ENCODE measurements at places on chromosomes 12 and 14. TPM values are rescaled to one million over a fixed set of nuclear protein-coding genes. Genes with fewer than 3 reads are reported as not detected.

DNA sequence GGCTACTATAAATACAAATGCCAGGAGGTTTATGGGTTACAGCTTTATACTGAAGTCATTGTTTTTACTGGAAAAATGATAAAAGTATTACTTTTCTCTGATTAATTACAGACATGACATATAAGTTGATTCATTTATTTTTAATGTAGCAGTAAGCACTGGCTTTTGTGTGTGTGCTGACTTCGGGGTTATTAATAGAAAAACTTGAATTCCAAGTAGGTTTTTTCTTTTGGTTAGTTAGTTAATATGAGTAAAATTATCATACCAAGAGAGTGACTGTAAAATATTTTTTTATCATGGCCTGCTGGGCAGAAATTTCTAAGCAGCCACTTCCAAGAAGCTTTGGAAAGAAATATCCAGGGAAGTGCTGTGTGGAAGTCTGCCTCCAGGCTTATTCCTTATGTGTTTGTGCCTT lies 56.4 kb downstream of the IFT81 start:
- H3K36me3 ChIP-seq: peaks cover 18% of the 10 kb centered on the region
- peak overlapping the region; percentile 82 for H3K27ac ChIP-seq
- peak overlapping the region; percentile 57 for H3K4me3 ChIP-seq
- no peaks in the 10 kb centered on the region for H3K27me3 ChIP-seq
- H3K4me1 ChIP-seq: peaks cover 33% of the 10 kb centered on the region

CFAP251 gene
- total RNA-seq: 3.5 TPM

GRCh38 chr14:24162093-24162492 lies 1.0 kb downstream of the IRF9 start:
- H3K27me3 ChIP-seq: peaks cover 3% of the 10 kb centered on the region
- peaks cover 18% of the 10 kb centered on the region for H3K36me3 ChIP-seq

GRCh38 chr12:115324949-115325593 lies 641.1 kb upstream of the TBX3 start:
- H3K36me3 ChIP-seq: peaks cover 17% of the 10 kb centered on the region
- peaks cover 61% of the 10 kb centered on the region for H3K4me1 ChIP-seq
- H3K27ac ChIP-seq: peak overlapping the region; percentile 3
- DNase-seq: no peak
- H3K27me3 ChIP-seq: no peaks in the 10 kb centered on the region

DNA sequence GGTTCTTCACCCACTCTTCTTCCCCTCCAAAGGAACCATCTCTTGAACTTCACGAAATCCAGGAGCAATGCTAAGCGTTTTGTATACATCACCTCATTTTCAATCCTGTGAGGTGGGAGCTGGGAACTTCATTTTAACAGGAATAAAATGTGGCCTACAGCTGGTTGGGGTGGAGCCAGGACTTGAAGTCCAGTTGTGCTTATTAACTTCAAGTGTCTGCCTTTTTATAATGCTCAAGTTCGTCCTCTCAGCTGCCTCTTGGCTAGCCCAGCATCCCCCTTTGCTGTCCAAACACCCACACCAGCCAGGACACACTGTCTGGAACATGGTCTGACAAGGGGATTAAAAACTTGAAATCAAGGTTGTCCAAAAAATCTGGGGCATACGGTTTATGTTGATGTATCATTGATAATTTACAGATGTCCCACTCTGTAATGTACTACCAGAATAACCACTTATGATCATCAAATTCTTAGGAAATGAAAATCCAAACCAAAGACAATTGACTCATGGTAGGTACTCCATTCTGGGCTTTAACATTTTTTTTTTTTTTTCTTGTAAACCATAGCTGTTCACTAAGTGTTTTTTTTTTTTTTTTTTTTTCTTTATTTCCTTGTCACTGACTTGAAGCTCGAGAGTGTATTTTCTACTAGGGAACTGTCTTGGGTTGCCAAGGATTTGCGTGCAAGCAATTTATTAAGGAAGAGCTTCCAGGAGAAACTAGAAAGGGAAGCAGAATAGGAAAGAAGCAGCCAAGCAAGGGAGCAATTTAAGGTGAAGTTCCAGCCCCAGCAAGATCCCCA lies 252.3 kb downstream of the EFCAB11 start:
- peaks cover 19% of the 10 kb centered on the region for H3K4me1 ChIP-seq
- H3K27me3 ChIP-seq: no peaks in the 10 kb centered on the region
- H3K4me3 ChIP-seq: peak overlapping the region; percentile 87
- peak overlapping the region; percentile 97 for H3K27ac ChIP-seq
- 0 out of 2 replicates have a peak, but pooled peaks cover 4% of the 10 kb centered on the region for H3K36me3 ChIP-seq
- peak; percentile 40 for DNase-seq

DNA sequence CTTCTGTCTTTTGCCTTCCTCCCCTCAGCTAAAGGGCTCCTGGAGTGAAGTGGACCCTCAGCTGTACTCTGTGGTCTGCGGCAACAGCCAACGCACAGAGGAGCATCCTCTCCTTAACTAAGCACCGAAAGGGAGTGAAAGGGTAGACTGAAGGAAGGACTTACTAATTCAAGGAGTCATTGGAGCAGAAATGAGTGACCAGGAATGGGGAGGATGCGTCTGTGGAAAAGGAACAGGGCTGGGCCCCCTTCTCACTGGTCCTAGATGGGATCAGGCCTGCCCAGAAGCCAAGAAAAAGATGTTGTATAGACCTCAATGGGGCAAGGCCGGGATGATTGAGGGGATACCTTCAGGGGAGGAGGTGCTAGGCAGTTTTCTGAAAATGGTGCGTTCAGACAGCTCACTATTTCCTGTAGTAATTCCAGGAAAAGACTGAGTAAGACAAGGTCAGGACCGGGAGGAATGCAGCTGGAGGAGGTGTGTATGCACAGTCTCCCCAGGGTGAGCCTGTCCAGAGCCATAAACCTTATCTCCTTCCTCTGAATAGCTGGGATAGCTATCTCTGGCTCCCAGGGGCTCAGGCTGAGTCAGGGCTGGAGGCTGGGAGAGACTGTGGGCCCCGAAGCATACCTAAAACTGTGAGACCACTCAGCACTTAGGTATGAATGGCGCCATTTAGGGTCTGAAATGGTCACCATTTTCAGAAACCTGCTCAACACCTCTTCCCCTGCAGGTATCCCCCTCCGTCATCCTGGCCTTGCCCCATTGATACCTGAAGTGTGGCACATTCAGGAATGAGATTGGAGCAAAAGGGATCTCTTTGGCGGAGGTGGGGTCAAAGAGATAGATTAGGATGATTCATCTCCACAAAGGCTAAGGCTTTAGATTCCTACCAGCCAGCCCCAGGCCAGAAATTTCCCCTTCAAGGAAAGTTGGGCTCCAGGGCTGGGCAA lies 20.2 kb upstream of the KRT8 start:
- peak overlapping the region; percentile 75 for H3K4me3 ChIP-seq
- H3K36me3 ChIP-seq: no peaks in the 10 kb centered on the region
- peak; percentile 90 for DNase-seq
- H3K4me1 ChIP-seq: peaks cover 67% of the 10 kb centered on the region

RERG gene
- total RNA-seq: not detected

POTEM gene
- total RNA-seq: not detected

DNA sequence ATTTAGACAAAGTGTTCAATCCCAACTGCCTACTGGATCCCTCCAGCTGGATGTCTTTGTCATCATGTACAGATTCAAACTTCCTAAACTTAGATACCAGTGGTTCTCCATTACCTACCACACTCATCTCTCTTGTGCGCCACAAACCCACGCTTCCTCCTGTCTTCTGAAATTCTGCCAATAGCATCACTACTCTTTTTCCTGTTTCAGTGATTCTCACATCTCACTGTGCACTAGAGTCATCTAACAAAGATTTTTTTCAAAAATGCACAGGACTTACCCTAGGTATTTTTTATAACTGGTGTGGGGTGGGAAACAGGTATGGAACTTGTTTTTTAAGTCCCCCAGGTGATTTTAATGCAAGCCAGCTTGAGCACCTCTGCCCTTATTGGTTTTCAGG lies 5.9 kb downstream of the PSMB5 start:
- peaks cover 43% of the 10 kb centered on the region for H3K4me1 ChIP-seq
- no peaks in the 10 kb centered on the region for H3K27me3 ChIP-seq
- H3K36me3 ChIP-seq: peaks cover 56% of the 10 kb centered on the region
- DNase-seq: no peak
- H3K27ac ChIP-seq: no peak overlapping the region
- H3K4me3 ChIP-seq: no peak overlapping the region

HOXC6 gene
- total RNA-seq: 0.19 TPM

DNA sequence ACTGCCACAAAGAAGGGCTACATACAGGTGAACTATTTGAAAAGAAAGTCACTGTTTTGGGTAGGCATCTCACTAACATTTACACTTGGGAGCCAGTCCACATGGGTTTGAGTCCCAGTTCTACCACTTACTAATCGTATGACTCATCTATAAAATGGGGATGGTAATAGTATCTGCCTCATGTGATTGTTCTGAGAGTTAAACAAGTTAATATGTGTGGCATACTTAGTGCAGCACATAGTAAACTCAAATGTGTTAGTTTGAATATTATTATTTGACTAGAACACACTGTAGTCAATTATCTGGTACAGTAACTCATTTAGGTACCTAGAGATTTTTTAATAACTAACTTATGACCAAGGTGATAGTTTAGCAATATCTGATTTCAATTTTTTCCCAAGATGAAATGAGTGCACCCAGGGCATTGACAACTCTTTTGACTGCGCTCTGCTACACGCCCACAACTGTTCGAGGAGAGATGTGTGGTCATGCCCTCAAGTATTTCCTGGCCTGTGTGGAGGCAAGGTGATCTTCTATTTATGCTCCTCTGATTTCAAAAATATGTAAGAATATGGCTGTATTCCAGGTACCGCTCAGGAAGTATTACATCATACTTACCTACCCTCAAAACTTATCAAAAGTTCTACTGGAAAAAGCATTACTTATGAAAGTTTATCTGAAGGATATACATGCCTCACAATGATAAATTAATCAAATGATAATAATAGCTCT lies 210.6 kb upstream of the EGLN3 start:
- no peaks in the 10 kb centered on the region for H3K36me3 ChIP-seq
- peaks cover 5% of the 10 kb centered on the region for H3K27me3 ChIP-seq
- no peak for DNase-seq
- no peak overlapping the region for H3K4me3 ChIP-seq
- no peaks in the 10 kb centered on the region for H3K4me1 ChIP-seq

DNA sequence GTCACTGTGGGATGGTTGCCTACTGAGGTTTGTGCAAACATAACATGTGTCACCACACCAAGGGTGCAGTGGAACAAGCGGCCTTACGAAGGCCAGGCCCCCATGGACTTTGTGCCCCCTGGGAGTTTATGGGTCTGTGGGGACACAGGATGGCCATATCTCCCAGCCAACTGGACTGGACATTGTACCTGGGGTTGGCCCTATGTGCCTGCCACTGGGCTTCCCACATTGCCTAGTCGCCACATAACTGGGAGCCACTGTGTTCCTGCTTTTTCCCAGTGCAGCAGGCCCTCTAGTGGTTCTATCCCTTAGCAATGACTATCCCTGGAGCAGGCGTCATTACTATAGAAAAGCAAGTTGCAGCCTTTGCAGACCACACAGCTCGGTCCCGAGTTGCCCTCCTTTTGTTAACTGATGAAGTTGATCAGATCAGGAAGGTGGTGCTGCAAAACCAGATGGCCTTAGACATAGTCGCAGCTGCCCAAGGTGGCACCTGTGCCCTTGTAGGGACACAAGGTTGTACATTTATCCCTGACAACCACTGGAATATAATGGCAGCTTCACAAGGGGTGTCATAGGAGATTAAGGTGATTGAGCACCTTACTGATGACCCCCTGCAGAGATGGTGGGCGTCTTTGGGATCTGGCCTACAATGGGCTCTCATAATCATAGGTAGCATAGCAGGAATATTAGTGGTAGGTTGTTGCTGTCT lies 15.2 kb upstream of the RNASE12 start:
- H3K27me3 ChIP-seq: no peaks in the 10 kb centered on the region
- no peak overlapping the region for H3K27ac ChIP-seq
- H3K4me1 ChIP-seq: 0 out of 2 replicates have a peak, but pooled peaks cover 4% of the 10 kb centered on the region
- H3K36me3 ChIP-seq: no peaks in the 10 kb centered on the region
- H3K4me3 ChIP-seq: no peak overlapping the region

NTN4 gene
- total RNA-seq: 106 TPM

DNA sequence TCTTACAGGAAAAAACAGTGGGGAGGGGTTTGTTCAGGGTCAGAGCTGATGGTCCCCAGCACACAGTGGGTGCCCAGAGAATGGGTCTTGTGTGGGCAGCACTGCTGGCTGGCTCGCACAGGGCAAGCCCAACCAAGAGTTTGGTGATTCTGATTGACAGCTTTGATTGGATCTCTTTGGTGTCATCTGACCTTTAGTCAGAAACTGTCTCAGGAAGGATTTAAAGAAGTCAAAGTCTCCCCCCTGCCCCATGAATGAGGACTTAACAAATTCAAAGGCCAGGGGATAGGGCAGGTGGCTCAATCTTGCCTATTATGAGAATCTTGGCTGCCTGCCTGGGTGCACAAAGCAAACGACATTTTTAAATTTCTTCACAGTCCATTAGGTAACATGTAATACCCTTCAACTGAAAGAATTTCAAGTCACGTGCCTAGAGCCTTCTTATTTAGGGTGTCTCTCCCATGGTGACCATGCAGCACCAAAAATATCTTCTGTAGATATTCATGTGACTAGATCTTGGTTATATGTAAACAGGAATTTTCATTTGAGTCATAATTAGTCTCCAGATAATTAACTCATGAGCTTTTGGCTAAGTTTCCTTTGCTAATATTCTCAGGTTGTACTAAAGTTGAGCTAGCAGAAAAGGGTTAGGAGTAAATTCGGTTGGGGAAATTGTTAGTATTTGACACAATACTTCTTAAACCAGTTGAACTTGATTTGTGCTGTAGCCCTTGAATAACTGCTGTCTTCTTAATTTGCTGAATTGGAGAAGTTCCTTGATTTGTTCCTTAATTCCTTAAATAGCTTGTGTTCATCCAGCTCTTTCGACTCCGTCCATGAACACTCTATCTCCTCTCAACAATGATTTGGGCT lies 54.5 kb upstream of the HECTD1 start:
- H3K27ac ChIP-seq: peak overlapping the region; percentile 85
- H3K4me1 ChIP-seq: peaks cover 60% of the 10 kb centered on the region
- peak; percentile 77 for DNase-seq
- H3K36me3 ChIP-seq: no peaks in the 10 kb centered on the region
- H3K4me3 ChIP-seq: peak overlapping the region; percentile 72

ACRBP gene
- total RNA-seq: not detected

DNA sequence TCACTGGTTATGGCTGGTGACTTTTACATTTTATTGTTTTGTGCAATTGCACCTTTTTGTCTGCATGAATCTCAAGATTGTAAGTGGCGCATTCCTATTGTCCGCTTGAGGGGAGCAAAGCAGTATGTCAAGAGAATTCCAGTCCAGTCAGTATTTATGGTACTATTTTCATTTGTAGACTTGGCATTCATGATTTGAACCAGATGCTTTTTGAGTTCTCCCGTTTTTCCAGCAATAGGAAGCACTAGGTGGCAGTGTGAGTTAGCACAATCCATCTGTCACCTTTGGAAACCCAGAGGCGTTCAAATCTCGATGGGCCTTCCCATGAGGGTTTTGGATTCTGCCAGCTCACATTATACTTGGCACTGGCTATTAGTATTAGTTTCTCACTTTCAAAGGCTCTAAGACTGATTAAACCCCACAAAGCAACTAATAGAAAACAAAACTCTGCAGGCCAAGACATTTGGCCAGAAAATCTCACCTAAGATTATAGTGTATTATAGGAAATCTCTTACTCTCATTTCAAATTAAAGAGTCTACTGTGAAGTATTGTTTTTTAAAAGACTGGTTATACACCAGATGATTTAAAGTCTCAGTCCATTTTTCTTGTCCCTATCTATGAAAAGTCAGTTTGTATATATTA lies 2.2 kb downstream of the DACT1 start:
- H3K4me1 ChIP-seq: peaks cover 36% of the 10 kb centered on the region
- H3K27ac ChIP-seq: peak overlapping the region; percentile 47
- H3K4me3 ChIP-seq: peak overlapping the region; percentile 91
- H3K27me3 ChIP-seq: peaks cover 1% of the 10 kb centered on the region
- peak; percentile 84 for DNase-seq

- no peaks in the 10 kb centered on the region for H3K36me3 ChIP-seq
- H3K4me3 ChIP-seq: peak overlapping the region; percentile 8
- peak; percentile 50 for DNase-seq
These were observed 103.7 kb downstream of the VCPKMT start for GRCh38 chr14:50012644-50013043.

Data from HFFc6 (cell line).